ENCODE measurements at places on chromosomes 7 and 10. TPM values are rescaled to one million over a fixed set of nuclear protein-coding genes. Genes with fewer than 3 reads are reported as not detected.
A peak's percentile ranks its signal among the peaks of the same experiment; 100 is the strongest.

The EMX2 gene
- total RNA-seq: not detected

The PNLIPRP2 gene
- total RNA-seq: not detected

The NKX1-2 gene
- not detected for total RNA-seq

DNA sequence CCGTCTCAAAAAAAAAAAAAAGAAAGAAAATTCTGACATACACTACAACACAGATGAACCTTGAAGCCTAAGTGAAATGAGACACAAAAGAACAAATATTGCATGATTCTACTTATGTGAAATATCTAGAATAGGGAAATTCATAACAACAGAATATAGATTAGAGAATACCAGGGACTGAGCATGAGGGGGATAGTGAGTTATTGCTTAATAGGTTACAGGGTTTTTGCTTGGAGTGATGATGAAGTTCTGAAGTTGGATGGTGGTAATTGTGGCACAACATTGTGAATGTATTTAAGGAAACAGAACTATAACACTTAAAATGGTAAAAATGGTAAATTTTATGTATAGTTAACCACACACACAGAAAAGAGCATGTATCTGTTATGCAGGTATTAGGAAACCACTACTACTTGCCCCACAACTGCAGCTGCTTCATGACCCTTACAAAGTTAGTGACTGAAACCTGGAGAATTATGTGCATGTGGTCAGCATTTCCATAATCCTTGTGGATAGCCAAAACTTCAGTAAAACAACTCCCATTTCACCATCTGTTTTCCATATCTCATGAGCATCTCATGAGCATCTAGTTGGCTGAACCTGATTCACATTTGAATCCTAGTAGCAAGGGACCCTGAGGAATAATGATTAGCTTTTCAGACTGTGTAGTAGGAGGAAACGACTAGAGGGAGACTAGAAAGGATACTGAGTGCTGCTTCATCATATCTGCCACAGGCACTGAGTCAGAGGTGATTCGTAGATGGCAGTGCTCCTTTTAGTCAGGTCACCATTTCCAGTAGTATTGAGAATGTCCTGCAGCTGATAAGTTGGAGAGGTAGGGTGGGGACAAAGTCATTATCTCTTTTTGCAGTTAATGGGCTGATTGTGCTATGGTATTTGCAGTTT is 26.3 kb downstream of the SAMD8 start:
- no peaks in the 10 kb centered on the region for H3K36me3 ChIP-seq
- peak overlapping the region; percentile 14 for H3K27ac ChIP-seq
- H3K27me3 ChIP-seq: no peaks in the 10 kb centered on the region
- H3K4me1 ChIP-seq: no peaks in the 10 kb centered on the region
- no peak for DNase-seq
- H3K4me3 ChIP-seq: no peak overlapping the region

- DNase-seq: no peak
- H3K4me1 ChIP-seq: peaks cover 44% of the 10 kb centered on the region
- H3K27ac ChIP-seq: peak overlapping the region; percentile 26
- H3K4me3 ChIP-seq: peak overlapping the region; percentile 99
Measured at GRCh38 chr10:103969857-103970627, 3.1 kb downstream of the SLK start.

GRCh38 chr7:106717955-106718871 is 57.3 kb upstream of the CCDC71L start:
- peak overlapping the region; percentile 27 for H3K4me3 ChIP-seq
- H3K36me3 ChIP-seq: no peaks in the 10 kb centered on the region
- H3K27ac ChIP-seq: peak overlapping the region; percentile 66

GRCh38 chr10:101225846-101226421 is 3.3 kb downstream of the LBX1 start:
- H3K27me3 ChIP-seq: peaks cover 34% of the 10 kb centered on the region
- H3K36me3 ChIP-seq: no peaks in the 10 kb centered on the region
- H3K27ac ChIP-seq: no peak overlapping the region
- H3K4me3 ChIP-seq: peak overlapping the region; percentile 55
- no peak for DNase-seq

DNA sequence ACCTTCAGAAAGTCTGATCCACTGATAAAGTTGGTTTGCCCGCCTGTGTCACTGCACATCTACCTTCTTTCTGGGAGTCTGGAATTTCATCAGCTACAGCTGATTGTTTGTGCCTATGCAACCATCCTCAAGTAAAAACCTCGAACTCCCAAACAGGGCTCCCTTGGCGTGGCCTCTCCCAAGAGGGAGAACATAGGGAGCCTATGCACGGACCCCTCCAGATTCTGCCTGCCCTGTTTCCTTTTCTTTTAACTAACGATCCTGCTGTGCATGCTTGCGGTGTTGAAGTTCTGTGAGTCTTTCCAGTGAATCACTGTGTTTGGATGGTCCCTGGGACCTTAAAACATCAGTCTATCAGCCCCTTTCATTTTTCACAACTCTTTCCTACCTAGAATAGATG is 226.9 kb upstream of the SEMA3D start:
- H3K4me1 ChIP-seq: no peaks in the 10 kb centered on the region
- no peak for DNase-seq
- no peak overlapping the region for H3K27ac ChIP-seq
- H3K27me3 ChIP-seq: no peaks in the 10 kb centered on the region
- H3K36me3 ChIP-seq: no peaks in the 10 kb centered on the region

DNA sequence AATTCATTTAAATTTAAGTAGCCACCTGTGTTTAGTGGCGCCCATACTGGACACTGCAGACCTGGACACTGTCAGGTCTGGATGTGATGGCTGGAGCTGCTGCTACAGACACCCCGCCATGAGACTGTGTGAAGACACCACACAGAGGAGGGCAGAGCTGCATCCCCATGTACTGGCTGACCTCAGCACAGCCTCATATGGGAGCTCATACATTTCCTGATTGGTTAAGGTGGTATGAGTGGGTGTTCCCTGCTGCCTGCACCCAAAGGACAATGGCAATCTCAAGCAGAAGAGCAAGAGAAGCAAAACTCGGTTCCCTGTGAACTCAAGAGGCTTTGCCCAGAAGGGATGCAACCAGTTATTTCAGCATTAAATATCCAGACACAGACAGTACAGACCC is 60.0 kb downstream of the DLG5 start:
- DNase-seq: no peak

DNA sequence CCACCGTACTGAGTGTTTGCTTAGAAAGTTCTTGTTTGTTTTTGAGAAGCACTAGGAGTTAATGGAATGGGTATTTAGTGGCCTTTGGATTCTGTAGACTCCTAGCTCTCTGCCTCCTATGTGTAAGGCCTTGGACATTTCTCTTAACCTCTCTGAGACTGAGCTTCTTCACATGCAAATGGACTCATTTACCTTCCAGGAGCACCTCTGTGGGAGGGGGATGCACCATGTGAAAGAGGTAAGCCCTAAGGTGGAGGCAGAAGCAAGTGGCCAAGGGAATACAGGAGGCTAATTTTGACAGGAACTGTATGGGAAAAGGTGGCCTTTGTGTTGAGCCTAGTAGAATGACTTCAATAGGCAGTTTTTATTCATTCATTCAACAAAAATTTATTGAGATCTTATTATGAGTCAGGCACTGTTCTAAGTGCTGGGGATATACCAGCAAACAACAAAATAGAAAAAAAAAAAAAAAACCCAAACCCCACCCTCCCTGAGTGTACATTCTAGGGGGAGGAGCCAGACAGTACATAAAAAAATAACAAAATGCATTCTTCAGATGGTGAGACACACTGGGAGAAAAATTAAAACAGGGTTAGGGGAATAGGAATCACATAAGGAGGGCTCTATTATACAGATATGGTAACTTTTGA is 9.2 kb upstream of the EPHA1 start:
- no peak for DNase-seq
- no peak overlapping the region for H3K4me3 ChIP-seq
- H3K4me1 ChIP-seq: no peaks in the 10 kb centered on the region
- H3K27me3 ChIP-seq: peaks cover 12% of the 10 kb centered on the region
- no peak overlapping the region for H3K27ac ChIP-seq

DNA sequence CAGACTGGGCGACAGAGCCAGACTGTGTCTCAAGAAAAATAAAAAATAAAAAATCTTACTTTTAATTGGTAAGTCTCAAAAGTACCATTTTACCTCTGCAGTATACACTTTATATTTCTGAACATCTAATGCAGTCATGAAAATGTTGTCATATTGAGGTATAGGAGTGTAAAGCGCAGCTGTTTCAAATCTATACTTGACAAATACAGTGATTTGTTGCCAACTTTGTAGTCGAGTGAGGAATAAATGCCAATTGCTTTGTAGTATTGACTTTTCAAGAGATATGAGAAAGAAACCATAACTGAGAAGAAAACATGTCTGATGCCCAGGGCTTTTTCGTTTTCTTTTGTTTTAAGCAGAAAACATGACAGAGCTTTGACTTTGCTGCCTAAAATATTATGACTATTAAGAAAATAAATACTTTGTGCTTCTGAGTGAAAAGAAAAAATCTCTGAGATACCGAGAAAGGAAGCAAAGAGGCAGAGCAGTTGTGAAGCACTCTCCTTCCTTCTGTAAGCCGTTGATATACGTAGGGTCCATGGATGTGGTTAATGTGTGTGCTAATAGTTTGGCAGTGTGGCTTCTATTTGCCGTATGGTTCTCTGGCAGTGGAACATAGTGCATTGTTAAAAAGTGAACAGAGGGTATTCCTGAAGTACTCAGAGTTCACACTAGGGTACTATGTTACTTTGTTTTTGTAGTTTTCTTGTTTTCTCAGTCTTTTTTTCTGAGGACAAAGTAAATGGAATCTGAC is 38.2 kb downstream of the AVL9 start:
- DNase-seq: no peak
- H3K27me3 ChIP-seq: no peaks in the 10 kb centered on the region
- peaks cover 2% of the 10 kb centered on the region for H3K4me1 ChIP-seq
- H3K4me3 ChIP-seq: no peak overlapping the region
- no peak overlapping the region for H3K27ac ChIP-seq
- H3K36me3 ChIP-seq: peaks cover 9% of the 10 kb centered on the region

DNA sequence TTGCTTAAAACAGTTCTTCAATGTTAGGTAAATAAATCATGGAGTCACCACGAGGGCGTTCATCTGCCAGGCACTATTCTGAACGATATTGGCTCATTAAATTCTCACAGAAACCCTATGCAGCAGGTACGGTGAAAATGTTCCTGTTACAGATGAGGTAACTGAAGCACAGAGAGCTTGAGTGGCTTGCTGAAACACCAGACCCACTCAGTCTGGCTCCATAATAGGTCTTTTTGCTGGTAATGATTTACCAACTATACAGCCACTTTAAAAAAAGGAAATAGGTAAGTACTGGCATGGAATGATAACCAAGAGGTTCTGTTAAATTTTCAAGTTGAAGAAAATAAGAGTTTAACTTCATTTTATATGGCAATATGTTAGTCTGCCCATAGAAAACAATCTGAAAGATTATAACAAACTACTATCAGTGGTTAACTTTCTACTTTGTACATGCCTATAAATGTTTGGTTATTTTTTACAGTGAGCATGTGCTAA is 1.3 kb upstream of the TM9SF3 start:
- no peaks in the 10 kb centered on the region for H3K36me3 ChIP-seq
- DNase-seq: no peak
- H3K4me3 ChIP-seq: peak overlapping the region; percentile 90
- H3K4me1 ChIP-seq: peaks cover 36% of the 10 kb centered on the region
- no peaks in the 10 kb centered on the region for H3K27me3 ChIP-seq
- peak overlapping the region; percentile 97 for H3K27ac ChIP-seq

Data from CD4-positive, CD25-positive, alpha-beta regulatory T cell (primary cell).